ENCODE measurements at places on chromosomes 2 and 18.

DNA sequence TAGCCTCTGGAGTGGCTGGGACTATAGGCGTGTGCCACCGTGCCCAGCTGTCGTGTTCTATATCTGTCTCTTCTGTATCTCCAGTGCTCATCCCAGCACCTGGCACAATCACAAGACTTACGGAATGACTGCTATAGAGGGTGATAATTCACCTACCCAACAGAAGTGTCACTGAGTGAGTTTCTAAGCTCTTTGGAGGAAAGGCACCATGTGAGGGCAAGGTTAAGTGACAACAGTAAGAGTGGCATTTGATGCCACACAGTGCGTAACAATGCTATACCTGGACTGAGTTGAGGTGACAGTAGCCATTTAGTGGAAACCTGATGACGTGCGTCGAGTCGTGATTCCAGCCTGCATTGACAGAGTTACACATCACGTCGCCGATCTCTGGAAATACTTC lies 89.0 kb downstream of the KCTD1 start:
- no peak for DNase-seq

DNA sequence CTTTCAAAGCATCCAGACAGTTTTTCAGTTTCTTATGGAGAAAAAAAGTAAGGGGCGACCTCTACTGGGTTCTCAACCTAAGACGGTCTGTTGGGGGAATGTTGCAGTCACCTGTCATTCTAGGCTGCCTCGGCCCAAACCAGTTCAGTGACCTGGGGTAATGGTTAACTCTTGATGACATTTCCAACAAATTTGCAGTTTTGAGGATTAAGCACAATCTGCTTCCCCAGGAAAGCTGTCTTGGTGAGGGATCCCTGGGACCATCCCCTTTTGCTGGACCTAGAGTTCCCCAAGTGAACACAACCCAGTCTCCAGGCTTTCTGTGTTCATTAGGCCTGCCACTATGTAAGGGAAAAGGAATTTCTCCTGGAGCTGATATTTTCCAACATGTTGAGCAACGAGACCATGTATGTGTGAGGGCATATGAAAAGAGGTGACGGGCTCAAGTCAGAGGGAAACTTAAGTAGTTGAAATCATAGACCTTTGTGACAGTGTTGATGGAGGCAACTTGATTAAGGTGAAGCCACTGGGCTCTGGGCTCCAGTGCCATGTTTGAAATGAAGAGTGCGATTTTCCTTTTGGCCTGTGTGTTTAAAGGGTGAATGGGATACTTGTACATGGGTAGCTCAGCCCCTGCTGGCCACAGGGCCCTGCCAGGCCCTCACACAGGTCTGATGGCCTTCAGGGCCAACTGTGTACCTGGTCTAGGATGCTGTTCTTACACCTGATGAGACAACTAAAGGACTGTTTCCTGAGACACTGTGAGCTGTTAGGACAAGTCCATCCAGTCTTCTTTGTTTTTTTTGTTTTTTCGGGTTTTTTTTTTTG lies 27.0 kb downstream of the FOSL2 start:
- DNase-seq = no peak

DNA sequence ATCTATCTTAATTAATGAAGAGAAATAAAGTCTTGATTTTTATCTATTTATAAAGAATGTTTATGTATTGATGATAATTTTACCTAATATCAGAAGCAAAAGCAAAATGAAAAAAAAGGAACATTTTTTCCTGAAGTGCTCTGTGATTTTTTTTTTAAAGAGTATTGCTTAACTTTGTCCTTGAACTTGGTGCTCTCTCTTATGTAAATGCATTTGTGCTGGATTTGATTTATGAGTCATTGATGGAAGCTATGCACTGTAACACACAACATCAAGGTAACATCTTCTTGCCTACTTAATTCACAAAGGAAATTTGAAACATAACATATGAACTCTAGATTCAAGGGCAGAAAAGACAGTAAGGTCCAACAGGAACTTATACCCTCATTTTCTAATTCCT lies 312.9 kb upstream of the CDH19 start:
- DNase-seq = no peak

DNA sequence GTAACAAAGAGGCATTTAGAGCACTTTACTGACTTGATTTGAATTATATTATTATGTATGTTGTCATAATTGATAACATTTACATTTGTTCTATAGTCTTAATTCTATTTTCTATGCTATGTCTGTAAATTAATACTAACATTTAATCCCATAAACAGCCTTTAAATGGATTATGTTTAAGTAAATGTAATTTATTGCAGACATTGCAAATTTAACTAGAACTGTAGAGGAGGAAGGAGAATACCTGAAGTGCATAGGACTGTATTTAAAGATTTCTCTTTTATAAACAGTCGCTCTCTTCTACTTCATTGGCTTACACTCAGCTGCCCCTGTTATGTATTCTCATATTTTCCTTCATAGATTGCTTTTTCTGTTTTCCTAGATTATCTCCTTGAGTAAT lies 92.4 kb downstream of the SPAG16 start:
- DNase-seq = no peak

DNA sequence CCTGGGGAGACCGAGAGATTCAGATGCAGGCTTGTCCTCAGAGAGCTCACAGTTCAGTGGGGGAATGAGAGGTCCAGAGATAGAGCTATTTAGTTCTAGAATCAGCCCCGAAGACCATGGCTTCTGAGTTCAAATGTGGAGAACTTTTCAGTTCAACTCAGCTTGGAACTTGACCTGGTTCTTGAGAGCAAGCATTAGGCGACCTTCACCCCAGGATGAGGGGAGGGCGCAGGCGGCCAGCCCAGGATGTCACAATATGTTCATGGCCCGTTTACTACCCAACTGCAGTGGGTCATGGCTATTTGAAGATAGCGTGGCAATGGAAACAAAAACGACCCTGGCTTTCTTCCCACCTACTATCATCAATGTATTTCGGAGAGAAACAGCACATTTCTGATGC lies 33.8 kb downstream of the DCDC2C start:
- no peak for DNase-seq

DNA sequence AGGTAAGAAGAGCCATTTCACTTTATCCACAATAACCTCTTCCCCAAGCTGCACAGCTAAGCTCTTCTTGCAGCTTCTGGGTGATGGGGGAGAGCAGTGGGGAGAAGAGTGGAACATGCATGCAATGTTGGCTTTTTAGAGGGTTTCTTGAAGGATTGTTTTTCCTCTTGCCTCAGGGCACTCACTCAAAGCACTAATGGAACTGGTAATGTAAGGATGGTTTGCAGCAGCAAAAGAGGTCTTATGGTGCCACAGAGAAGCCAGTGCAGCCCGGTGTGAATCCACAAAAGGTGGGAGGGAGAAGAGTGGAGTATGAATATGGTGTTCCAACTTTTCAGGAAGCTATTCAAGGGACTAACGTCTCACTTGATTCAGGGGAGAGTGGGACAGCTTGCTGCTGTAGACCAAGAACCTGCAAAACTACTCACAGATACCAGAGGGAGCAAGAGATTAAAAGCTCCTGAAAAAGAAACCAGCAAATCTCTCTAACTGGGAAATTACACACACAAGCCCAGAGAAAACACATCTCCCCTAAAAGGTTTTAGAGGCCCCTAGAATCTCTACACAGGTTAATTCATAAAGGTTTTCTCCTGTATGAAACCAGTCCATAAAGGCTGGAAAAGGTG lies 116.4 kb downstream of the CHN1 start:
- no peak for DNase-seq

- no peak for DNase-seq
These were observed 11.1 kb downstream of the AQP4 start for GRCh38 chr18:26854292-26854881.
